ENCODE measurements at places on chromosomes 16 and 17.

- DNase-seq, result no peak
These were observed 24.5 kb downstream of the TRPV2 start for GRCh38 chr17:16439811-16440351.

GRCh38 chr16:60748366-60748765 is 1287.9 kb downstream of the CDH8 start:
- DNase-seq, result no peak

DNA sequence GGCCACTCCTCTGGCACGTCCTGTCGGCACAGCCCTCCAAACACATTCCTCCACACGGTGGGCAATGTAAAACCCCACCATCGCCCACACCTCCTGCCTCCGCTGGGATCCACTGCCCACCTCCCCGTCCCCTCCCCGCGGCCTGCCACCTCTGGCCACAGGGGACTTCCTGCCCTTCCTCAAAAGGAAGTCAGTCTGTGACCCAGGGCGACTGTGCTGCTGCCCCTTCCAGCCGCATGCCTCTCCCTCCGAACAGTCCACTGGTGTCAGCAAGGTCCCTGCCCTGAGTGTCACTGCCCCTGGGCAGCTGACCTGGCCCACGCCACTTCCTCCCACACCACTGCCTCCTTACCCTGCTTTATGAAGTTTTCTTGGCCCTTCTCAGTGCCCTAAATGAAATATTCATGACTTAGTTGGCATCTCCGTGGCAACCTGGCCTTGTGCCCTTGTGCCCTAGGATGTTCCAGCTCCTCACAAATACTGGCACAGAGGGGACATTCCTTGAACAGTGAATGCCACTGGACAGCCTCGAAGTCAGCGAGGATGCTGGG is 2.0 kb downstream of the PLD6 start:
- no peak for DNase-seq

GRCh38 chr16:52781005-52781630 is 234.2 kb upstream of the TOX3 start:
- no peak for DNase-seq

DNA sequence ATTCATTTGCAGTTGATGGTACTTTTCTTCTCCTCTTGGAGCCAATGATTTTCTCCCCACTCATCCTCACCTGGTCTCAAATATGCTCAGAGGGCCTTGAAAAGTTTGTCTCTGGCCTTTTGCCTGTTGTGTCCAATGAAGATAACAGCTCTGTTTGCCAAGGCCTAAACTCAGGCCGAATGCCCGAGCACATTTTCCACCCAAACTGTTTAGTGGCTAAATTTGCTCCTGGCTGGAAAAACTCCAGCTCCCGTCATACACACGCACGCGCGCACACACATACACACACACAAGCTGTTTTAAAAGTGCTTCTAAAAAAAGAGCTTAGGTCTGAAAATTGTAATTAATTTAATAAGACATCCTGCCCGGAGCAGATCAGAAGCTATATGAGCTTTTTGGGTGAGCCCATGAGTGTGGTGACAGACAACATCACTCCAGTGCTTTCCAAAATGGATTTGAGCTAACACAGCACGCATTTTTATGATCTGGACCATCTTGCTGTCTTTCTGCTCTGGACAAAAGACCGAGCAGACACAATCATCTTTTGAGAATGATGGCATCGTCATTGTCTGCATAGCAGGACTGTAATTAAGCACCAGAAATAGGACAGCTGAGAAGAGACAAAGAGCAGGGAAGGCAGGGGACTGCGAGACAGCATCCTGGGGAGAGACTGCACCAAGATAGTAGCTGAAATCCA is 48.9 kb downstream of the IRX6 start:
- no peak for DNase-seq

GRCh38 chr16:74213372-74213771 is 83.2 kb upstream of the PSMD7 start:
- no peak for DNase-seq

DNA sequence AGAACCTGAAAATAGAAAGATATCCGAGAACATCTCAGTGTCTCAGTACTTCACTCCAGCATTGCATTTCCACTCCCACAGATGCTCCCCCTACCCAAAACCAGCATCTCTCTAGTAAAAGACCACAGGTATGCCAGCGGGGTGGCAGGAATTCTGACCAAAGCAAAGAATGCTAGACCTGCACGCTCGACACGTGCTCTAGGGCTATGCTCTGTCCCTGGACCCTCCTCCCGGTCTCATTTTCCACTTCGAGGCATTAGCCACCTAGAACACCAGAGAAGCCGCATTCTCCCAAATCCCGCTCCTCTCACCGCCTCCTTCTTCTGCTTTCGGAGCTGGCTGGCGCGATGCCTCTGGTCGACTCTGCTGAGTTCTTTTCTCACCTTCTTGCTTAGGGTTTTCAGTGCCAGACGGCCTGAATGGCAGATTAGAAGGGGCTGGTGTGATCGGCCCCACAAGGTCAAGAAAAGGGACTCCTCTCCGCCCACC is 487 bp downstream of the TSR1 start:
- no peak for DNase-seq

DNA sequence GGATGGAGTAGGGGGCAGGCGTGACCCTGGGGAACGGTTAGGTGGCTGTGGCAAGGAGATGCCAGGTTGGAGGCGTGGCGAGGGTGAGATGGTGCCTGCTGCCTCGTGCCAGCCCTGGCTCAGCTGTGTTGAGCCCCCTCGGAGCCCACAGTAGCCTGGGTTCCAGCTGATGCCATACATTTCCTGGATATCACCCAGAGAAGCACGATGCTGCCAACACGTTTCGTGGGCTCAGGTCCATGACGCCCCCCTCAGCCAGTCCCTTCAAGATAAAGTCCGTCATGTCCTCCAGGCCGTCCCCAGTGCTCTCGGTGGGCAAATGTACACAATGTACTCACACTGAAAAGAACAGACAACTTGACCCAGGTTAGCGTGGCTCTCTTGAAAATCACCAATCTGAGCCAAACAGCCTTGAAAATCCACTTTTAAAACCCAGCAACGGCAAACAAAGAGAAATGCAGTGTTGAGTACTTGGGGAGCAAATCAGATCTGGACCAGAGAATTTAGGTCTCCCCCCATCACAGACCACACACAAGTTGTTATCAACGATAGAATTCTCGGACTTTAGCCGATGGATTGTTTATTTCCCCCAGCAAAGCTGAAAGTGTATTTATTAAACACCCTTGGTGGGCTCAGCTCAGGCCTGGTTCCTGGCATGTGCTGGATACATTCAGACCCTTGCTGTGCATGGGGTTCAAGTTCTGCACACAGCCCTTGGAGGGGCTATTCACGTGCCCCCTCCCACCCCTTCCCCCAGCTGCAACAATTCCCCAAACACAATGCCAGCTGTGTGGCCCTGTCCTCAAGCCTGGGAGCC is 102.8 kb upstream of the PLCG2 start:
- DNase-seq, result no peak

DNA sequence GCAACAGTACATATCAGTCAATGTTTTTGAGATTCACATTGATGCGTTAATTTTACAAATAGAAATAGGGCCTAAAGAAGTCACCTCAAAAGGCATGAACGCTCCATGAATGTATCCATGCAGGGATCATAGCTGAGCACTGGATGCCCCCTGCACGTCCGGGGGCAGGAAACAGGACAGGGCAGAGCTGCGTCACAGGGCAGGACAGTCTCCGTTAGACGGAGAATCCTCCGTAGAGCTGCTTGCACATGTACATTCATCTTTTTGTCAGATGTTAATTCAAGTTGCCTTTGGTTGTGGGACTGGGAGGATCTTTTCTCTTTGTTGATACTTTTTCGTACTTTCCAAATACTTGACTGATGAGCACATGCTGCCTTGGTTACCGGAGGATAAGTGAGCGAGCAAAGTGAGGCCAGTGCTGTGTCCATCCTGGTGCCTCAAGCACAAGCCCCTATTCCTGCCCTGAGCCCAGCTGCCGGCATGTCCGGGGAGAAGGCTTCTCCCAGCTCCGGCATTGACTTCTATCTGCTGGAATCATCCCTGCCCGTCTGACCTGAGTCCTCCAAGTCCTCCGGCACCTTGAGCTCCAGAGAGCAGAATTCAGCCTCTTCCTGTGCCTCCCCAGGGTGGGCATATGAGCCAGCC is 15.0 kb downstream of the GAA start:
- no peak for DNase-seq

GRCh38 chr17:35046245-35046644 is 17.3 kb downstream of the RFFL start:
- DNase-seq, result no peak

DNA sequence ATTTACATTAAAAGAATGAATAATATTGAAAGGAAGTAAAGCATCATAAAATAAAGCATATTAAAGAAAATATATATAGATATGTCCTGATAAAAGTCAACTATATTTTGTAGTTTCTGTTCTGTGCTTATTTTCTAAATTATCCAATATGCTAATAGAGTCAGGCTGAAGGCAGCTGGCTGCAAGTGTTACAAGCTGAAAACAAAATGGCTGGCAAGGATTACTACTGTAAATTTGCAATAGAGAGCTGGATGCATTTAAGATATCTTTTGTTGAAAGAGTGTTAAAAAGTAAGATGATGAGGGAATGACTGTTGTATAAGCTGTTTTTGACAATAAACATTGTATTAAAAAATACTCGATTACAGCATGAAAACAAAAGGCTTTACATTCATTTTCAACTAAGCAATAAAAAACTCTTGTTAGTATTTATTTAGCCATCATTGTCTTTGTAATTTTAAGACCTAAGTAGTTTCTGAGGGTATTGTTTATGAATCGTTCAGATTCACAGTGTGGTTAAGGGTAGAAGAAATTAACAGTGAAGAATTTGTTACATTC is 76.3 kb downstream of the TANC2 start:
- peak; percentile 4 for DNase-seq

- DNase-seq, result peak; percentile 95
These were observed 28.0 kb upstream of the DDX52 start for GRCh38 chr17:37671028-37671823.

DNA sequence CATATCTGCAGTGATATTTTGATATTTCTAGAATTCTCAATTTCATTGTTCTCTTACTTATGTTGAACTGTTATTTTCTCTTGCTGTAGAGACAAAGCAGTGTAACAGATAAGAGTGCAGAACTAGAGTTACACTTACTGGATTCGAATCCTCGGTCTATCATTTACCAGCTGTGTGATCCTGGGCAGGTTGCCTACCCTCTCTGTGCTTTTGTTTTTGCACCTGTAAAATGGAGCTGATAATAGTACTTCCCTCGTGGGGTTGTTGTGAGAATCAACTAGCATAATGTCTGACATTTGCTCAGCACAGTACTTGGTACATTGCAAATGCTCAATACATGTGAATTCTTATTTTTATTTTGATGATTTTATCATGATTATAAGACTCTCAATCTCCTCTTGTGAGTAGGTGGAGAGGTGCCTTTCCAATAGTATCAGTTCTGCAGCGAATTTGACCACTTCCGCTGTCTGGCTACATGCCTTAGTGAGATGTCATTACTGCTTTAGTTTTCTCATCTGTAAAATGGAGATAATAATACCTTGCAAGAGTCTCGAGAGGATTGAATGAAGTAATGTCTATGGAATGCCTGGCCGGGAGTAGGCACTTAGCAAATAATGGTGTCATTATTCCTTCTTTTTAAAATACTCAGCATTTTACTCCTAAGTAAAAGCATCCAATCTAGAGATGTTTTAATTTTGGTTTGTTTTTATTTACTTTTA is 312.2 kb upstream of the MAF start:
- DNase-seq, result no peak

GRCh38 chr16:28617874-28618273 is 8.0 kb upstream of the SULT1A1 start:
- no peak for DNase-seq

DNA sequence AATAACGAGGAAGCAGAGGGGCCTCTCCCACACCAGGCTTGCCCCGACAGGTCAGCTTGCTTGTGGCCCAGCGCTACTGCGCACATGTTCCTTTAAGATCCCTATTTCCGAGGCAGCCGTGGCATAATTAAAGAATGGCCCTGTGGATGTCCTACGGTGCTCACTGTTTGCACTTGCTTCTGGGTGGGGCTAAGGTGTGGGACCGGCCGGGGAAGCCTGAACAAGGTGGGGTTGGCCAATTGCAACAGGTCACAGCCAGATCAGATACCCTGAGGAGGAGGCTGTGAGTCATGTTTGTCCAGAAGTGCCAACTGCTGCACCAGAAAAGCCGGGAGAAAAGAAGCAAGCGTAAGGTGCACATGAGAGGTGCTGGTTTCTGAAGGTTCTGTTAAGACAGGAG is 158.5 kb upstream of the CACNG5 start:
- DNase-seq, result peak; percentile 36

- no peak for DNase-seq
These were observed 73.8 kb upstream of the HNF1B start for GRCh38 chr17:37818689-37819088.

GRCh38 chr17:41697122-41697962 is 8.7 kb downstream of the EIF1 start:
- no peak for DNase-seq

- DNase-seq, result peak; percentile 47
These were observed 42.3 kb downstream of the FZD2 start for GRCh38 chr17:44599298-44600175.

GRCh38 chr16:27217256-27217655 is 13.9 kb downstream of the KDM8 start:
- no peak for DNase-seq

DNA sequence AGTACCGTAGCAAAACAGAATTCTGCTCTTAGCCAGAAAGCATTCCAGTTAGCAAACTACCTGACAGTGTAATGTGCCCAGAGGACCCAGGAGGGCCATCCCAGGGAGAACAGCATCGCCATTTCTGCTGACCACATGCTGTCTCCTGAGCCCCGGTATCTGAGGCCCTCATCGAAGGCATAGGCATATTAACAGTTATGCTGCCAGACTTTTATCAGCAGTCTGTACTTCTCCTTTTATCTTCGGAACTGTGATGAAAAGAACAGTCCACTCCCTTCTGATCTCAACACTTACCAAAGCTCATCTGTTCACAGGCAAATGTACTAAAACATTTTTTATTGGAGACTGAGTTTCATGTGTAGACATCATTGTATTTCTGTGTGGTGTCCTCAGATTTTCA is 236.4 kb downstream of the PRKCA start:
- DNase-seq, result no peak
